Activated CD4-positive, alpha-beta T cell treated with anti-CD3 and anti-CD28 coated beads, Interleukin-2, amount 10 ng/mL, durations not matched to agents 7 days and 5 days (primary cell): ENCODE measurements at places on chromosomes 5 and 9. TPM values are rescaled to one million over a fixed set of nuclear protein-coding genes. Genes with fewer than 3 reads are reported as not detected.

The SOX30 gene
- 0.10 TPM for total RNA-seq

DNA sequence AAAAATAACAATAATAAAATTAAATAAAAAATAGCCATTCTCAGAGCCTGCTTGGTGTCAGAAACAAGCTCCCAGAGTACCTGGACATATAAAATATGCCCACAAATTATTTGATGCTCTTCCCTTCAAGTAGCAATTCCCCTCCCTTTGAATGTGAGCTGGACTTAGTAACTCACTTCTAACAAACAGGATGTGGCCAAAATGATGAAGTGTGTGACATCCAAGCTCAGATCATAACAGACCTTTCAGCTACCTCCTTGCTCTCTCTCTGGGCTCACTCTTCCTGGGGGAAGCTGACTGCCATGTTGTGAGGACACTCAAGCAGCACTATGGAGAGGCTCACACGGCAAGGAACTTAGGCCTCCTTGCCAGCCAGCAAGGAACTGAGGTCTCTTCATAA, 69.0 kb downstream of the SPRY4 start:
- H3K4me3 ChIP-seq: no peak overlapping the region
- H3K27ac ChIP-seq: no peak overlapping the region
- no peaks in the 10 kb centered on the region for H3K36me3 ChIP-seq
- H3K4me1 ChIP-seq: no peaks in the 10 kb centered on the region
- H3K27me3 ChIP-seq: peaks cover 5% of the 10 kb centered on the region

GRCh38 chr5:147234825-147235635, at the start of gene STK32A:
Gene STK32A, plus strand, starts transcription at chr5:147235026. Its CDS starts 4,609 bp downstream, at chr5:147239635.
- no peak within 1 kb of the TSS for H3K27ac ChIP-seq
- no peak within 1 kb of the TSS for H3K4me3 ChIP-seq
- H3K27me3 ChIP-seq: peaks cover 22% of the 10 kb centered on the region
- peaks cover 2% of the 10 kb centered on the region for H3K4me1 ChIP-seq
- no peaks in the 10 kb centered on the region for H3K36me3 ChIP-seq

The LCN9 gene
- total RNA-seq: not detected

The PCAT7 gene
- total RNA-seq: not detected

- H3K4me3 ChIP-seq: no peak overlapping the region
- peaks cover 4% of the 10 kb centered on the region for H3K4me1 ChIP-seq
- no peaks in the 10 kb centered on the region for H3K27me3 ChIP-seq
- no peak for DNase-seq
Observed at GRCh38 chr5:76441890-76442673, 39.0 kb downstream of the IQGAP2 start.

The MYOT gene
- not detected for total RNA-seq

- H3K27ac ChIP-seq: peak overlapping the region; percentile 50
- H3K36me3 ChIP-seq: no peaks in the 10 kb centered on the region
- peaks cover 4% of the 10 kb centered on the region for H3K4me1 ChIP-seq
- no peak overlapping the region for H3K4me3 ChIP-seq
Observed at GRCh38 chr5:178279723-178280438, 47.3 kb upstream of the PHYKPL start.

GRCh38 chr9:131804826-131805225, 65.0 kb upstream of the RAPGEF1 start:
- no peak for DNase-seq
- H3K4me3 ChIP-seq: no peak overlapping the region
- peaks cover 3% of the 10 kb centered on the region for H3K27me3 ChIP-seq

DNA sequence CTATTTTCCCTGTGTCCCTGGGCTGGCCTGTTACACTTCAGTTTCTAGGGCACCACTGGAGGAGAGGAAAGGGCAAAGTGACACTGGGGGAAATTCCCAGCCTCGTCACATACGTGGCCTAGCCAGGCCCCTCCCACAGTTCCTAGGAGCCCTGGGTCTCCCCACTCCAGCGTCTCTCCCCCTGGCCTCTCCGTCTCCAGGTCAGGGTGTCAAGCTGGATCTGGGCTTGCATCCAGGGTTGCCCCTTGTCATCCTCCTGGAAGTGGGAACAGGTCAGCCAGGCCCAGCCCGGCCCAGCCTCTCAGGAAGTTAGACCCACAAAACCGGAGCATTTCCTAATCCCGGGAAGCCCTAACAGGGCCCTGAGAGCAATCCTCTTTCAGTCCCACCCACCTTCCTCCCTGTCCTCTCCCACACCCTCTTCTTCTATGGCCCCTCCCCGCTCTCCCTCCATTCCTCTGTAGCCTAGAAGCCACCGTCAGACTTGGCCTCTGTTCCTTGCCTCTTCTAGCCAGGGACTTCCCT, 4.7 kb upstream of the TNIP1 start:
- no peaks in the 10 kb centered on the region for H3K27me3 ChIP-seq
- H3K36me3 ChIP-seq: no peaks in the 10 kb centered on the region
- peak overlapping the region; percentile 61 for H3K4me3 ChIP-seq
- H3K27ac ChIP-seq: peak overlapping the region; percentile 79
- DNase-seq: no peak

DNA sequence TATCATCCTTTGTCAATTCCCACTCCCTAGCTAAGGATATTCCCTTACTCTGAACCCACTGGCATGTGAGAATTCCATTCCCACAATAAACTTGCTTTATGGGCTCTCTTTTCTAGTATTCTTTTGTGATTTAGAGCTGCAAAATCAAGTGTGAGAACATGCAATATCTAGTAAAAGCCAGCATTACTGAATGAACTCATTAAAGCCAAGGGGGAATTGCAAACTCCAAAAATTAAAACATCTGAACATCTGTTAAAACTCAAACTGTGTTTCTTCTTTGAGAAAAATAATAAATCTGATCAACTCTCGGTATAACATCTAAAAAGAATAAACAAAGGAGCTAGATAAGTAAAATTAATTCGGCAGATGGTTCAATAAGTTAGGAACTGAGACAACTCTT, 53.1 kb upstream of the MPDZ start:
- H3K36me3 ChIP-seq: no peaks in the 10 kb centered on the region
- no peaks in the 10 kb centered on the region for H3K27me3 ChIP-seq
- no peak overlapping the region for H3K4me3 ChIP-seq
- H3K27ac ChIP-seq: no peak overlapping the region
- H3K4me1 ChIP-seq: no peaks in the 10 kb centered on the region

The SPINK4 gene
- not detected for total RNA-seq

GRCh38 chr5:38757451-38758245, 88.2 kb upstream of the OSMR start:
- H3K4me1 ChIP-seq: no peaks in the 10 kb centered on the region
- no peaks in the 10 kb centered on the region for H3K36me3 ChIP-seq
- no peak overlapping the region for H3K4me3 ChIP-seq
- peaks cover 22% of the 10 kb centered on the region for H3K27me3 ChIP-seq

- peaks cover 8% of the 10 kb centered on the region for H3K36me3 ChIP-seq
- peaks cover 8% of the 10 kb centered on the region for H3K27me3 ChIP-seq
- peak within 1 kb of the TSS; percentile 85 for H3K4me3 ChIP-seq
Observed at GRCh38 chr9:4662108-4662988, at the start of gene PLPP6. Gene PLPP6, plus strand, starts transcription at chr9:4662294. Its CDS starts 82 bp downstream, at chr9:4662376.

The RNF130 gene
- total RNA-seq: 4.3 TPM

The SUSD3 gene
- total RNA-seq: 81.1 TPM

DNA sequence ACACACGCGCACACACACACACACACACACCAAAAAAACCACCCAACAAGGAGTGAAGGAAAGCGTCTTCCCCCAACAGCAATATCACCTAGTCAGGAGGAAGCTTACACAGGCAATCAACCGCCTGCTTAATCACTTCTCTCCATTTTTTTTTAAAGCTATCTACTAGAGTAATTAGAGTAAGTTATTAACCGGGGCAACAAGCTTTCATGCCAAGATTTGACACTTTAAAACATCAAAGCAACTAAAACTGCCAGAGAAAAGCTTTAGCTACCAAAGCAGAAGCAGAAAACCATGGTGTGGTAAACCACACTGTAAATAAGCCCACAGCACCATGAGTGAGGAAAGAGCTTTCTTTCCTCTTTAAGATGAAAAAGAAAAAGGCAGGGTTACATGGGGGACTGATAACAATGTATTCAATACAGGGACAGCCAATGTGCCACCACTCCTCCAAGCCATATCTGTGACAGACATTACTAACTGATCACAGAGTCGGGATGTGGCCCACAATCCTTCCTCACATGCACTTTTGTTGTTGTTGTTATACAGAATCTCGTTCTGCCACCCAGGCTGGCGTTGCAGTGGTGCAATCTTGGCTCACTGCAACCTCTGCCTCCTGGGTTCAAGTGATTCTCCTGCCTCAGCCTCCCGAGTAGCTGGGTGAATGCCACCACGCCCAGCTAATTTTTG, 282.1 kb downstream of the CRB2 start:
- peak overlapping the region; percentile 90 for H3K27ac ChIP-seq
- H3K36me3 ChIP-seq: peaks cover 6% of the 10 kb centered on the region
- H3K27me3 ChIP-seq: peaks cover 18% of the 10 kb centered on the region
- DNase-seq: peak; percentile 78

GRCh38 chr5:66659780-66660179, 63.6 kb downstream of the MAST4 start:
- H3K27me3 ChIP-seq: peaks cover 21% of the 10 kb centered on the region
- H3K4me3 ChIP-seq: no peak overlapping the region
- no peaks in the 10 kb centered on the region for H3K4me1 ChIP-seq

DNA sequence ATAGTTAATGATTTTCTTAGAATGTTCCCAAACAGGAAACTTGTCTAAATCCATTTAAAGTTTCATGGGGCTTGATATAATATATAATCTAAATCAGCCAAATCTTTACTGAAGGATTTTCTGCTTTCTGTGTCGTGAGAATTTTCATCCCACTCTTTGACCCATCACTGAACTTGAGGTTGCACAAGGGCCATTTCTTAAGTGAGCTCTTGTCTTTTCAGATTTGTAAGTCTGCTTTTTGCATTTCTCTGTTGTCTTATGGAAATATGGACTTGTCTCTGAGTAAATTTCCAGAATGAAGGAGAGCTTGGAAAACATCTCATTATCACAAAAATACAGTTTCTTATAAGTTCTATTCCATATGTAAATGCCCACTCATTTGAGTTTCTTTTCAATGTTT, 149.2 kb upstream of the ARRDC3 start:
- H3K27me3 ChIP-seq: no peaks in the 10 kb centered on the region
- H3K4me1 ChIP-seq: no peaks in the 10 kb centered on the region
- no peak overlapping the region for H3K4me3 ChIP-seq
- no peaks in the 10 kb centered on the region for H3K36me3 ChIP-seq
- H3K27ac ChIP-seq: no peak overlapping the region
- DNase-seq: no peak

GRCh38 chr5:86917117-86917579, 299.4 kb downstream of the COX7C start:
- peaks cover 14% of the 10 kb centered on the region for H3K27me3 ChIP-seq
- DNase-seq: peak; percentile 20
- H3K4me1 ChIP-seq: peaks cover 12% of the 10 kb centered on the region

- H3K27me3 ChIP-seq: peaks cover 12% of the 10 kb centered on the region
- H3K36me3 ChIP-seq: peaks cover 29% of the 10 kb centered on the region
- H3K4me3 ChIP-seq: peak overlapping the region; percentile 100
- peaks cover 43% of the 10 kb centered on the region for H3K4me1 ChIP-seq
- DNase-seq: peak; percentile 51
- peak overlapping the region; percentile 98 for H3K27ac ChIP-seq
Observed at GRCh38 chr5:65927503-65928321, 1.3 kb downstream of the ERBIN start.

The SURF1 gene
- total RNA-seq: 39.4 TPM

The GTF2H2 gene
- 14.5 TPM for total RNA-seq

GRCh38 chr5:35303152-35303551, 72.9 kb upstream of the PRLR start:
- no peaks in the 10 kb centered on the region for H3K36me3 ChIP-seq
- no peak for DNase-seq
- H3K27me3 ChIP-seq: peaks cover 6% of the 10 kb centered on the region
- no peaks in the 10 kb centered on the region for H3K4me1 ChIP-seq
- no peak overlapping the region for H3K27ac ChIP-seq

The FGFR4 gene
- 0.64 TPM for total RNA-seq

The TNC gene
- 0.12 TPM for total RNA-seq

- H3K36me3 ChIP-seq: peaks cover 49% of the 10 kb centered on the region
- H3K4me1 ChIP-seq: peaks cover 52% of the 10 kb centered on the region
- peak overlapping the region; percentile 93 for H3K4me3 ChIP-seq
- DNase-seq: peak; percentile 29
- peak overlapping the region; percentile 96 for H3K27ac ChIP-seq
- no peaks in the 10 kb centered on the region for H3K27me3 ChIP-seq
Observed at GRCh38 chr9:32524892-32525708, 896 bp downstream of the RIGI start.

DNA sequence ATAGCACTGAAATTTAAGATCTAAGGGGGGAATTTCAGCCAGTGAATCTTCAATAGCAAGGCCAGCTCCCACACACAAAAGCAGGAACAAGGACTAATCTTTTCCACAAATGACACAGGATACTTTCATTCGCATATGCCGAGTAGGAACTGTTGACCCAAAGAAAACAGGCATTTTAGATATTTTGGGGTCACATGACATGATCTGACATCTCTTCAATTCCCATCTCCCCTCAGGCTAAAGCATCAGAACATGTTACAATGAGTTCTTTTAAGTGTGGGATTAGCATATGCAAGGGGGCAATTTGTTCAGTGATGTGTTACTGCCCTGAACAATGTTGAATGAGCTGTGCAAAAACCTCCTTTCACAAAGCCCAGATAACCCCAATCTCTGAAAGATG, 68.2 kb downstream of the TLE1 start:
- H3K36me3 ChIP-seq: no peaks in the 10 kb centered on the region
- no peak overlapping the region for H3K27ac ChIP-seq
- no peak for DNase-seq
- H3K4me1 ChIP-seq: peaks cover 9% of the 10 kb centered on the region
- no peaks in the 10 kb centered on the region for H3K27me3 ChIP-seq
- H3K4me3 ChIP-seq: no peak overlapping the region

The ARL14EPL gene
- total RNA-seq: not detected

- no peak for DNase-seq
- peaks cover 4% of the 10 kb centered on the region for H3K36me3 ChIP-seq
- no peak overlapping the region for H3K27ac ChIP-seq
- H3K4me3 ChIP-seq: no peak overlapping the region
- no peaks in the 10 kb centered on the region for H3K4me1 ChIP-seq
Observed at GRCh38 chr5:131773805-131774204, 23.0 kb downstream of the FNIP1 start.

DNA sequence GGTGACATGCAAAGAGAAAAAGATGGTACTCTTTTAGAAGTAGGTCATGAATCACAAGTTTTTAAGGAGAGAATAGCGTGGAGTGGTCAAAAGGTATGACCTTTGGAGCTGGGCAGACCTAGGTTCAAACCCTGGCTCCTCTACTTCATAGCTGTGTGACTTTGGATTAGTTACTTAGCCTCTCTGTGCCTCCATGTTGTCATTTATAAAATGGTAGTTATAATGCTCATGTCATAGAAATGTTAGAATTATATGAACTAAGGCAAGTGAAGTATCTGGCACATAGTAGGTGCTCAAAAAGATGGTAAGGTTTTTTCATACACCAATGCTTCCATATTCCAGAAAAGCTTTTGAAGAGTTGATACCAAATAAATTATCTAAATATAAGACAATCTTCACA, 7.3 kb downstream of the F2R start:
- H3K4me3 ChIP-seq: no peak overlapping the region
- peaks cover 2% of the 10 kb centered on the region for H3K36me3 ChIP-seq
- no peak overlapping the region for H3K27ac ChIP-seq
- DNase-seq: no peak
- H3K27me3 ChIP-seq: peaks cover 5% of the 10 kb centered on the region
